ENCODE measurements at places on chromosomes 13 and 19.

DNA sequence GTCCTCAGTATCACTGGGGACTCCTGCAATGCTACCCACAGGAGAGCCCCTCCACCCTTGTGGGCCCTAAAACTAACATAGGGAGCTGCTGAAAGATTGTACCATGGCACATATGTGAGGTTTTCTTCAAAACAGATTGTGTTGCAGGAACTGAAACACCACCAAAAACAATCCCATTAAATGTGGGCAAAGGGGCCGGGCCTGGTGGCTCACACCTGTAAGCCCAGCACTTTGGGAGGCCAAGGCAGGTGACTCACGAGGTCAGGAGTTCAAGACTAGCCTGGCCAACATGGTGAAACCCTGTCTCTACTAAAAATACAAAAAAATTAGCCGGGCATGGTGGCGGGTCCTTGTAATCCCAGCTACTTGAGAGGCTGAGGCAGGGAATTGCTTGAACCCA lies 34.7 kb downstream of the SCGB2B2 start:
- DNase-seq: no peak

DNA sequence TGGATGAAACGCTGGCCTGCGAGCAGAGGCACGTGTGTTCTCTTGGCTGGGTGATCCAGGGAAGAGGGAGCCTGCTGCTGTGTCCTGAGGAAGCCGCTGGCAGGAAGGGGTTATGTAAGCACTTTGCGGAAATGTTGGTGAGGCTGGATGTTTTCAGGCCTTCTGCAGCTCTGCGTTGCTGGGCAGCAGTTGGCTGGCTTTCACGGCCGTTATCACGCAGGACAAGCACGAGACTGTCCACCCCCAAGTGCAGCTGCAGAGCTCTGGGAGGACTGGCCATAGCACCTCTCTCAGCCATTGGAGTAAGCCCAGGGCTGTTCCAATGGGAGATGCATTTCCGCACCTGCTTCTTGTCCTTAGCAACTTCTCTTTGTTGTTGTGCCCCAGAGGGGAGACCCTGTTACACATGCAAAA lies 146.9 kb upstream of the SOX21 start:
- DNase-seq: no peak

DNA sequence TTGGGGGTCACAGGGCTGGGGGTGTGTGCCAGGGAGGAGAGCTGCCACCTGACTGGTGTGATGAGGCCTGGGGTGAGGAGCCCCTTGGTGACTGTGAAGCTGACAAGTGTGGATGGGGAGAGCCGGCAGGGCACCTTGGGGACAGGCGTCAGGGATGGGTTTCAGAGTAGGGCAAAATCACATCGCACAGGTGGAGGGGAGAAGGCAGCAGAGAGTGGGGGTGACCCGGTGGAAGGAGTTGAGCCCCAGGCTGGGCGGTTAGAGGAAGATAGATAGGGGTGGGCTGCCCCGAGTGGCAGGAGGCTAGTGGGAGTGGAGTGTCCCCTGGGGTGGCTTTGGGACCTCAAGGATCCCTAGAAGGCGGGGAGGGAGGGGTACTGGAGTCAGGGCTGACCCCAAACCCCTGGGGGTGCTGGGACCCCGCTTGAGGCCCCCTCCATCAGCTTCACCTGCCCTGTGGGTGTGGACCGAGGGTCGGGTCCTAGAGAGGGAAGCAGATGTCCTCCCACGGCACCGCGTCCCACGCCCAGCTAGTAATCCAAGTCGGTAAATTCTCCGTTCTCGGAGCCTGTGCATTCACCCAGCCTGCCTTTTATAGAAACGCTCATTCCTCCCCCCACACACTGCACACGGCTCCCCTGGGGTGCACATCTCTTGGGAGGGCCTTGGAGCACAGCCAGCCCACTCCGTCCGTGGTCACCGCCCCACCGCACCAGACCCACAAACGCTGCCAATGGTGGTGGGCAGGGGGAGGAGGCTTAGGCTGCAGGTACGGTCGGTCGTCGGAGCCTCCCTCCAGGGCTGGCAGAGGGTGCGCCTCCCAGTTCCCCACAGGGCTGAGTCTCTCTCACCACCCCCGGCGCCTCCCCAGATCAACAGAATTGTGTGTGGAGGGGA lies 2.4 kb downstream of the CTXN1 start:
- no peak for DNase-seq

GRCh38 chr19:17966550-17967256 lies at the start of gene KCNN1:
KCNN1 (plus strand) TSS chr19:17967107; CDS start chr19:17973889, 6,782 bp downstream.
- DNase-seq: no peak

DNA sequence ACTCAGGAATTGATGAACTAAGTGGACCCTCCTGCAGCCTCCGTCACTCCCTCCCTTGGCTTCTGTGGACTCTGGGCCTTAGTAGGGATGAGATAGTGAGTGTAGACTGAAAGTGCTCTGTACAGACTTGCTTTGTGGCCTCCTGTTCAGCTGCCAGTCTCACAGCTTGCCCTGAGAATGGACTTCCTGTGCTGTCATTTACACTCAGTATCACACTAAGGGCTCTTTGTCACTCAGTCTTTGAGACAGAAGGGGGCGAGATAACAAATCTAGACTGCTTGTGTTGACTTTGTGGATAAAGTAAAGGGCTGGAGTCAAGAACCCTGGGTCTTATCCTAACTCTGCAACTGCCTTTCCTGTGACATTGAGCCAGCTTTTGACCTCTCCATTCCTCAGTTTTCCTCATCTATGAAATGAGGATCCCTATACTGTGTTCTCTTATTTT lies 21.0 kb upstream of the SPRY2 start:
- peak; percentile 6 for DNase-seq

DNA sequence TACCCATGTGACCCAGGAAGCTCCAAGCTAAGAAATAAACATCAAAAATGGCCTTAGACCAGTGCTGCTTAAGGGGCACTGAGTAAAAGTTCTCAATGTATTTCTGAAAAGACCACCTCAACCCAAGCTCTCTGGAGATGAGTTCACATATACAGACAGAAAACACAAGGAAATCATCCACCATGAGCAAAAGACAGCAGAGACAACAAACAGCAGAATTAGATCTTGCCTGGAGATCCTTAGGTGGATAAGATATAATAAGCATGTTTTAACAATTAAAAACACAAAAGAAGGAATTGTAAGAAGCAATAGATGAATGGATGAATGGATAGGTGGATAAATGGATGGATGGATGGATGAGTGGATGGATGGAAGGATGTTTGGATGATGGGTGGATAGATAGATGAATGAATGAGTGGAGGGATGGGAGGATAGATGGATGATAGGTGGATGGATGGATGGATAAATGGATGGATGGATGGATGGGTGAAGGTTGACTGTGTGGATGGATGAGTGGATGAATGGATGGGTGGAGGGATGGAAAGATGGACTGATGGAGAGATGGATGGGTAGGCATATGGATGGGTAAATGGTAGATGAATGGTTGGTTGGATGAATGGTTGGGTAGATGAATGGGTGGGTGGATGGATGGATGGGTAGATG lies 9.6 kb upstream of the NMRK2 start:
- DNase-seq: no peak

DNA sequence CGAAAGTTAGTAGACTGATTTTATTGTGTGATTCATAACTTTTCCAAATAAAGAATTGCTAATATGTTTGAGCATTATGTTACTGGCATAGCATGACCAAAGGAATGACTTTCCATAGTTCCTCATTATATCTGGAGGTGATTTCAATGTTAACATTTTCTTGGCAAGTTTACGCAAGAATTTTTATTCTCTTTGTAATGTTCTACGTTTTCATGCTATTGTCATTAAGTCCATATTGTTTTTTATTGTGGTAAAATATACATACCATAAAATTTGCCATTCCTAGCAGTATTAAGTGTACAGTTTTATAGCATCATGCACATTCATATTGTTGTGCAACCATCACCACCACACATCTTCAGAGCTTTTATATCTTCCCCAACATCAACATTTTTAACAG lies 14.8 kb downstream of the KCTD12 start:
- no peak for DNase-seq

DNA sequence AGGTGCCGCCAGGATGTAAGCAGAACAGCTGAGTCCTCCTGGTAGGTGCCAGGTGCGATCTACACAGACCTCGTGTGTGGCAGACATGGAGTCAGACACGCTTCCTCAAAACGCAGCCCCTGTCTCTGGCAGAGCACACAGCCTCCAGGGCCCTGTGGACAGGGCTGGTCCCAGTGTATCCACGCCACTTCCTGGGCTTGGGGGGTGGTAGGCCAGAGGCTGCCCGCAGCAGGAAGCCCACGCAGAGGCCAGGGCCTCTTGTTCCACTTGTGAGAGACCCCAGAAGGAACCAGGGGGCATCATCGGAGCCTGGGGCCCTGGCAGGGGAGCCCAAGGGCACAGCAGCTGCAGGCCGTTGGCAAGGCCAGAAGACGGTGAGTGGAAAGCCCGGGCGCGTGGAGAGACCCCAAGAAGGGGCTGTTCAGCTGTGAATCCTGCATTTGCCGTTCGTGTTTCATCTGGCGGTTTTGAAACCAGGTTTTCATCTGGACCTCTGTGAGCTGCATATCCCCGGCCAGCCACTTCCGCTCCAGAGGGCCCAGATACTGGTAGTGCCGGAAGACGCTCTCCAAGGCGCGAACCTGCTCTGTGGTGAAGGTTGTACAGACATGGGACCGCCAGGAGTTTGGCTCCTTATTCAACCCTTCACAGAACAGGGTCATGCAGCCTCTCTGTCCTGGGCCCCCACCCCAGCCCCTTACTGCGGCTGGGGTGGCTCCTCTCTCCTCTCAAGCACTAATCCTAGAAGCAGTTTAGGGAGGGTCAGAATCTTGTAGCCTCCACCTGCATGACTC lies 25.1 kb upstream of the SLITRK1 start:
- DNase-seq: no peak

DNA sequence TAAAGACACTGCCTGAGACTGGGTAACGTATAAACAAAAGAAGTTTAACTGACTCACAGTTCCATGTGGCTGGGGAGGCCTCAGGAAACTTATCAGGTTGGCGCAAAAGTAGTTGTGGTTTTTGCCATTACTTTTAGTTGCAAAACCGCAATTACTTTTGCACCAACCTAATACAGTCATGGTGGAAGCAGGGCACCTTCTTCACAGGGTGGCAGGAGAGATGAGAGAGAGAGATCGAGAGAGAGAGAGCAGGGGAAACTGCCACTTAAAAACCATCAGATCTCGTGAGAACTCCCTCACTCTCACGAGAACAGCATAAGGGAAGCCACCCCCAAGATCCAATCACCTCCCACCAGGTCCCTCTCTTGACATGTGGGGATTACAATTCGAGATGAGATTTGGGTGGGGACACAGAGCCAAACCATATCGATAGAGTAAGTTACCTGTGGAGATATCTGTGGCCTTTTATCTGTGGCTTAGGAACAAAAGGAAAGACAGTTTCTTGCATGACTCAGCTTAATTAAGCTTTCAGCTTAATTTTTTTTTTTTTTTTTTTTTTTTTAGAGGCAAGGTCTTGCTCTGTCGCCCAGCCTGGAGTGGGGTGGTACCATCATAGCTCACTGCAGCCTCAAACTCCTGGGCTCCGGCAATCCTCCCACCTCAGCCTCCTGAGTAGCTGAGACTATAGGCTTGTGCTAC lies 7.6 kb upstream of the CABP5 start:
- DNase-seq: no peak

- no peak for DNase-seq
Observed at GRCh38 chr19:34540811-34541557, 59.4 kb downstream of the WTIP start.

DNA sequence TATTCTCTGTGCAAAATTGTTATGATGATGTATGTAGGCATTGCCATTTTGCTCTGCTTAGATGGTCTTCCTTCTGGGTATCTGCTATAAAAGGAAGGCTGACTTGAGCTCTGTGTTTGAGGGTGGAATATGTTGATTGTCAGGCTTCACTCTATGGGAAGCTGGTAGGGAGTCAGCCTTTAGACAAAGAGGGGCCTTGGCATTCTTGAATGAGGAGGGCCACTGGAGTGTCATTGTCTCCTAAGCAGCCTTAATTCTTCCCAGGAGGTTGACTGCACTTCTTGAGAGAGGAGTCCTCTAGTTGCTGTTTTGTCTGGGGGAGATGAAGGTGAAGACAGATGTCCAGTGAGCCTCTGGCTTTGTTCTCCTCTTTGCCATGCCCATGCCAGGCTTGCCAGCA lies 266.8 kb downstream of the KCNRG start:
- DNase-seq: no peak

DNA sequence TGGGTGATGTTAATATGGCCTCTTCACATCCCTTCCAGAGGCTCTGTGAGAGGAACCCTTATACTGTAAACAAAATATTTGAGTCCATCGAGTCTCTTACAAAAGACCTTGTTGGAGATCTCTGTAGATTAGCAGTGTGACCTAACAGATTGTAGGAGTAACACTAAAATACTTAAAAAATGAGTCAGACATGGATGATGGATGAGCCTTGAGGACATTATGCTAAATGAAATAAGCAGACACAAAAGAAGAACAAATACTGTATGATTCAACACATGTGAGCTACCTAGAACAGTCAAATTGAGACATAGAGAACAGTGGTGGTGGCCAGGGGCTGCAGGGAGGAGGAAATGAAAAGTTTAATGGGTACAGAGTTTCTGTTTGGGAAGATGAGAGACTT lies 152.2 kb upstream of the UBL3 start:
- no peak for DNase-seq

GRCh38 chr13:51043310-51043709 lies 67.8 kb downstream of the C13orf42 start:
- no peak for DNase-seq

- DNase-seq: peak; percentile 36
Observed at GRCh38 chr19:10861103-10861651, 10.2 kb upstream of the CARM1 start.

- no peak for DNase-seq
Observed at GRCh38 chr19:39247701-39248664, 673 bp downstream of the IFNL4 start.

DNA sequence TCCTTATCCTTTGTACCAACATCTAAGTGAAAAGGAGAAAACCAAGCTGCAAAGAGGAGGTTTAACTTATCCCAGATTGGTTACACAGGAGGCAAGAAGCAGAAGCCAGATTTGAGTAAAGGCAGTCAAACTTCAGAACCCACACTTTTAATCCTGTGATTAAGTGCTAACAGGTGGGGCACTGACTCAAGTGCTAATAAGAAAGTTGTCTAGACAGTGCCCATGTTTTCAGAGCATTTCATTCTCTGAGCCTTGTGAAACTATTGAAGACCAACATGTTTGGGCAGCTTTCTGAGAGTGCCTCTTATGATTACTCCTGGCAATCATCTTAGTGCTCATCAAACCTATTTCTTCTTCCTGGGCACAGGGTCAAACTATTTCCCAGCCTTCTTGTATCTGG lies 380.8 kb downstream of the KCNRG start:
- DNase-seq: no peak

DNA sequence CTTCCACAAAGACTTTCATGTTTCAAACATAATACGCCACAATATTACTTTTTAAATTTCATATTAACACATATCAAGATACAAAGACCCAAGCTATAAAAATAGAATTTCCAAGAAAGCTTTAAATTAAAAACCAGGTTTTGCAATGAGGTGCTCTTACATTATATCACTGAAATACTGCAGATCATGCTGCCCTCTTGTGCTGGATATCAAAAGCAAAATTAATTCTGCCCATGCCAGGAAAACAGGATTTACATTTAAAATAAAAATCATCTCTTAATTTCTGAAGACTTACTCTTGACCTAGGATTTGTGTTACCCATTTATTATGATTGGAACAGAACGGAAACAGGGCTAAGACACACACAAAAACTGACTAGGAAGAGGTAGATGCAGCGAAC lies 145.0 kb downstream of the ABCC4 start:
- peak; percentile 10 for DNase-seq

Data from SW 1271 (cell line).